T-helper 1 cell treated with Interleukin-12 subunit alpha and Interleukin-12 subunit beta and Interleukin-4 antibody, amounts not matched to agents 30 ng/mL and 1 ng/mL, for 36 hours (primary cell): ENCODE measurements at places on chromosomes 5 and 9. TPM values are rescaled to one million over a fixed set of nuclear protein-coding genes. Genes with fewer than 3 reads are reported as not detected.

ELOVL7 gene
- total RNA-seq, result 0.73 and 0.93 TPM in 2 replicates

FOXD4 gene
- 0.20 TPM in 1 of 2 replicates, not detected in the other for total RNA-seq

SPINK5 gene
- total RNA-seq, result not detected in 2 replicates

SLC46A2 gene
- not detected in 2 replicates for total RNA-seq

EDIL3 gene
- total RNA-seq, result not detected in 2 replicates

PPP3R2 gene
- total RNA-seq, result not detected in 2 replicates

SHC3 gene
- not detected in 2 replicates for total RNA-seq

SH3GLB2 gene
- 87.4 and 93.5 TPM in 2 replicates for total RNA-seq

CRHBP gene
- 0.56 TPM in 1 of 2 replicates, not detected in the other for total RNA-seq

GLDC gene
- total RNA-seq, result 1.0 and 3.1 TPM in 2 replicates

RAPGEF6 gene
- 46.1 and 51.5 TPM in 2 replicates for total RNA-seq

MEIKIN gene
- not detected in 2 replicates for total RNA-seq

DMRT3 gene
- total RNA-seq, result not detected in 2 replicates

IFNA13 gene
- not detected in 2 replicates for total RNA-seq
